ENCODE measurements at places on chromosomes 4 and X.

DNA sequence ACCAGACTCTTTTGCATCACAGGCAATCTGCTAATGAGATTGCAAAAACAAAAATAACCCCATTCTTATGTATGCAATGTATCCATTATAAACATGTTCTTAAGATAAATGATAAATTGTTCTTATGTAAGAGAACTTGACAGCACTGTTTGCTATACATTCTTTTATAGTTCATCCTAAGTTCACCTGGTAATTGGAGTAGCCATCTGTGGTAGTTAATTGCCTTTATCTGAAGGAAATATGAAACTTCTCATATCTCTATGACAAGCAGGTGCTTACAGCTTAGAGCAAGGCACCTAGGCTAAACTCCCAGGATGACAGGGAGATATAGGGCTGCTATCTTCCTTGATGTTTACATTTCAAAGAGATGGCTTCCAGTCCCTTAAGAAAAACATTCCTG is 21.3 kb upstream of the CLCN5 start:
- DNase-seq = no peak

DNA sequence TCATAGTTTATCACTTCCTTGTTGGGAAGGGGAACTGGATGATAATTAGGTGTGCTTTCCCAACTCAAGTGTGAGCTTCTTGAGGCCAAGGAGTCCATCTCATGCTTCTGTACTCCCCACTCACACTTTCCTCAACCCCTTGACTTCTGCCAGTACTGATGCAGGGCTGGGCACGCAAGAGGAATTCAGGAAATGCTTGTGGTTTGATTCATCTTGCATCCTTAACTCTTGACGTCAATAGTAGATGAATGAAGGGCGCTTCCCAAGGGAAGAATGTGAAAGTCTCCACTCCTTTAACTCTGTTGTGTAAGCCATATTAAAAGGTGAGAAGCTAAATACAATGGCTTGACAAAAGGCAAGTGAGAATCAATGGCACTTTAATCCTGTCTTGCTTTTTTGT is 101.8 kb downstream of the AGTR2 start:
- DNase-seq = no peak

- no peak for DNase-seq
These were observed 193.1 kb downstream of the SLIT2 start for GRCh38 chr4:20444599-20445337.

DNA sequence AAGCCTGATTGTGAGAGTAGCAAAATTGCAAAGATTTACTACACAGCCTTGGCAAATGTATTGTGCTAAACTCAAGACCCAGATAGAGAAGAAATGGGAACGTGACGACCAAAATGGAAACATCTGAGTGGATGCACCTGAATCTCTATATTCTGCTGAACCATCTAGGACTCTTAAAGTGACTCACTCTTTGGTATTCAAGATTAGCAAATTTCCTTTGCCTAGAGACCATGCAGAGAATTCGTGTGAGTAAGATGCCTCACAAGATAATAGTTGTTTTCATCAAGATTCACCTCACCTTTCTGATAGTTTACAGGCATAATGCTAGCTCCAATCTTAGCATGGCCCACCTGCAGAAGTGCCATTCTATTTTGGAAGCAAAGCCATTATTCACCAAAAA is 14.4 kb upstream of the ATOH1 start:
- no peak for DNase-seq

DNA sequence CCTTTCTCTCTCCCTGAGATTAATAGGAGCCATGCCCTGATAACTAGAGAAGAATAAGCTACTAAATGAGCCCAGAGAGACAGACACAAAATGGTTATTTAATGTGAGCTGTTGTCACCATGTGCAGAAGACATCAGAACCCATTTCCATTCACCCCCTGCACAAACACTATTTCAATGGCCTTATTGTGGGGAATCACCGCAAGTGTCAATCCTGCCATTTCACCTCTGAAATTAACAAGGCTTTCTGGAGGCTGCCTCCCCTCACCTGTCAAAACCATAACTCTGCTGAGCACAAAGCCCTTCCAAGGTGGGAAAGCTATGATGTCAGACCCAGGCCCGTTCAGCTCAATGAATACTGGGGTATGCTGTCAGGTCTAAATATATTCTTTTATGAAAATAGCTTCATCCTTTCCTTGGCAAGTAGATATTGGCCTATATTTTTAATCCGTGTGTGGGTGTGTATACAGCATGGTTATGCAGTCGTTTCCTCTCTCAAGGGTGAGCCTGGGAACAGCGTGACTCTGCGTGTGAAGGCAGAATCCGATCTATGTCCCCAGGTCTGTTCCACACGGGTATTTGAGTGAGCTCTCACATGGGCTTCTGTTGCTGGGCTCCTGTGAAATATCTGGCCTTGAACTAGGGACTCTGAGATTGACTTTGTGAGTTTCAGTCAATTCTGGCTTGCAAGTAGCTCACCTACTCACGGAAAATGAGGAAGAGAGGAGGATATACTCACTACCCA is 266.3 kb downstream of the FBXW7 start:
- no peak for DNase-seq

- DNase-seq = no peak
These were observed 1024.1 kb downstream of the RPA4 start for GRCh38 chrX:97907791-97908190.

GRCh38 chr4:132540797-132541196 is 608.3 kb upstream of the PCDH10 start:
- peak; percentile 2 for DNase-seq

DNA sequence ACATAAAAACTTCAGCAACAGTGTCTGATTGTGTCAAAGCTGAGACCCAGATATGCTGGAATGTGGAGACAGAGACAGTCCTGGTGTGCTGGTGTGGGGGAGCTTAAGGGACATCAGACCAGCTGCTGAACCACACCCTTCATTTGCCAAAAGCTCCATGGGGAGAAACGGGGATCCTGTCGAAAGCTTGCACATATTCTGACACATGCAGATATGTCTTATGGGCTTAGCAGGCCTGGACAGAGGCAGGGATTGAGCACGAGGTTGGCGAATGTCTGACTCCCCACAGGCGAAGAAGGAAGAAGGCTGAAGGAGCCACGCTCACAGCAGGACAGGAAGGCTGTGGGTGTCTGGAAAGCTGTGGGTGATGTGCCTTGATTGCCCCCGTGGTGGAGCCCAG is 72.1 kb upstream of the ACSL1 start:
- no peak for DNase-seq

GRCh38 chr4:109390115-109390768 is 43.4 kb upstream of the SEC24B start:
- no peak for DNase-seq

DNA sequence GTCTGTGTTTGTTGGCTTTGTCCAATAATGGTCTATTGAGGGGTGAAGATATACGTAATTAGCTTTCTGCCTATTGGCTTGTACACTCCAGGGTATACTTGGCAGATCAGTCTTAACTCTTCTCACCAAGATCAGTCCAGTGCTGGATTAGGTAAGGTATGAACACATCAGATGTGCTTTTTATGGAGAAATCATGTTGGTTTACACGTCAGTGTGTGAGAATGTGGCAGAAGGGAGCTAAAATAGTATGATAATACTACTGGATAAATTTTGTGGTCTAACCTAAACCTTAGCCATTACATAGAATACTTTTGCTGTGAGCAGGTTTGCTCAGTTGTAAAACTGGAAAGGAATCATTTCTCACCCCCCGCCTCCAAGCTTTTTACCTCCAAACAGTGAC is 4.2 kb downstream of the PDHA1 start:
- DNase-seq = no peak

DNA sequence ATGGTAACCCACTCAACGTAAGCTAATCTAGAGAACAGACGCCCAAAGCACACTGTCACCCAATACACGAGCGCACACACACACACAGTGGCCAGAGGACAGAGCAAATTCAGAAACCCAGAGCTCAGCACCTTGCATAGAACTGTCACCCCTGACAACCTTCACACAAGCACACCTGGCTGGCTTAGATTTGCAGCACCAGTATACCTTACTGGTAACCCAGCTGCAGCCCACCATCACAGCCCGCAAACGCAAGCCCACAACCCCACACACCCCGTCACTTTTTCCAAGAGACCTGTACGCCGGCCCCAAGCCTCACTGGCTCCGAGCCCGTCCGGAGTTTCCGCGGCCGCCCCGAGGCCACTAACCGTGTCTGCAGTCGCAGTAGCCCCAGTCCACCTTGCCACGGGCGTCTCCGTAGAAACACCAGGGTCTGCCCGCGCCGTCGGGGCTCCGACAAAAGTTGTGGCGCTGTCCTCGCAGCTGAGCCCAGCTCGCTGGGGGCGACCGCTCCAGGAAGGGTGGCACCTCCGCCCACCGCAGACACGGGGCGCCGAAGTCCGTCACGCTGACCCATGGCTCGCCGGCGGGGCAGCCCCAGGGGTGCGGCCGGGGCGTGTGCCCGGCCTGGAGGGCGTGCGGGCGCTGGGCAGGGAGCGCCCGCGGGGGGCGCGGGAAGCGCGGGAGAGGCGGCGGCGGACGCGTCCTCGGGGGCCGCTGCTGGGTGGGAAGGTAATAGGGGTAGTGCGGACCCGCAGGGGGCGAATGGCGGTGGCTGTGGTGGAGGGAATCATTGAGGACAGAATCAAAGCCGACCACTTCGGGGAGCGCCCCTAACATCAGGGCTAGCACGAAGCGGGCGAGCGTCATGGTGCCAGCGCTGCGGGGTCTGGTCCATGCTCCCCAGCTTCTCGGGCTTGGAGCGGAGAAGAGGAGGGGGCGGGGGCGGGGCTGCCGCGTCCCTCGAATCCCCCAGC is 664 bp downstream of the PRSS12 start:
- no peak for DNase-seq

- DNase-seq = no peak
These were observed 4.3 kb downstream of the SLC9A7 start for GRCh38 chrX:46754586-46755061.

- peak; percentile 1 for DNase-seq
These were observed 1492.7 kb upstream of the IGFBP7 start for GRCh38 chr4:58602731-58603359.
